ENCODE measurements at places on chromosomes 11 and 22. TPM values are rescaled to one million over a fixed set of nuclear protein-coding genes. Genes with fewer than 3 reads are reported as not detected.

The APLNR gene
- 5.3 TPM for total RNA-seq

The MYEOV gene
- not detected for total RNA-seq

The ACTN3 gene
- not detected for total RNA-seq

The BLID gene
- total RNA-seq = 1.2 TPM

The IL10RA gene
- total RNA-seq = 2.0 TPM

The MUC6 gene
- total RNA-seq = not detected

The RAB38 gene
- total RNA-seq = under 0.01 TPM

The PDGFB gene
- total RNA-seq = 2.0 TPM

The NAALADL1 gene
- total RNA-seq = 4.1 TPM

The MRGPRX3 gene
- not detected for total RNA-seq

The BTG4 gene
- not detected for total RNA-seq

The FAT3 gene
- 151 TPM for total RNA-seq

The OR4S1 gene
- total RNA-seq = not detected

The OR2AT4 gene
- not detected for total RNA-seq

The NAALAD2 gene
- total RNA-seq = 6.9 TPM

The OR9Q1 gene
- total RNA-seq = not detected

The GRIK4 gene
- total RNA-seq = 3.3 TPM

The CDC45 gene
- total RNA-seq = 0.82 TPM

The IL18 gene
- 0.82 TPM for total RNA-seq

The TRIM49 gene
- total RNA-seq = under 0.01 TPM

The CALCB gene
- total RNA-seq = under 0.01 TPM

The DBX1 gene
- not detected for total RNA-seq

The HBG2 gene
- 2,646 TPM for total RNA-seq

The TMPRSS4 gene
- total RNA-seq = not detected

The UBE2L6 gene
- 57.9 TPM for total RNA-seq

The SLC17A6 gene
- total RNA-seq = 11.8 TPM

The LMNTD2 gene
- total RNA-seq = not detected

The GLYAT gene
- total RNA-seq = not detected

The OR6Q1 gene
- total RNA-seq = not detected

The MS4A12 gene
- total RNA-seq = not detected

The MS4A2 gene
- under 0.01 TPM for total RNA-seq

The CELSR1 gene
- total RNA-seq = 2.0 TPM

The MRGPRE gene
- not detected for total RNA-seq

The GLB1L2 gene
- total RNA-seq = 1.2 TPM

The ADAMTS8 gene
- total RNA-seq = 2.4 TPM

The PTPRCAP gene
- total RNA-seq = not detected

The C11orf87 gene
- 34.2 TPM for total RNA-seq

The GGT5 gene
- total RNA-seq = 0.41 TPM

The OR52H1 gene
- 0.41 TPM for total RNA-seq

The MUC5AC gene
- not detected for total RNA-seq

The MRGPRG gene
- not detected for total RNA-seq

The ME3 gene
- total RNA-seq = 110 TPM

The SMTNL1 gene
- total RNA-seq = not detected

The MPPED2 gene
- total RNA-seq = 63.2 TPM

The MUC15 gene
- not detected for total RNA-seq

The FERMT3 gene
- total RNA-seq = 0.41 TPM

The OR52I1 gene
- total RNA-seq = not detected

The ANO3 gene
- 4.1 TPM for total RNA-seq

Data from frontal cortex (tissue), 4 donors.